NCI-H1417 treated with DMSO at 0.1 percent for 48 hours (cell line): ENCODE measurements at places on chromosomes 1 and 21.

GRCh38 chr1:241499910-241500309 lies 19.6 kb downstream of the FH start:
- no peak for DNase-seq

DNA sequence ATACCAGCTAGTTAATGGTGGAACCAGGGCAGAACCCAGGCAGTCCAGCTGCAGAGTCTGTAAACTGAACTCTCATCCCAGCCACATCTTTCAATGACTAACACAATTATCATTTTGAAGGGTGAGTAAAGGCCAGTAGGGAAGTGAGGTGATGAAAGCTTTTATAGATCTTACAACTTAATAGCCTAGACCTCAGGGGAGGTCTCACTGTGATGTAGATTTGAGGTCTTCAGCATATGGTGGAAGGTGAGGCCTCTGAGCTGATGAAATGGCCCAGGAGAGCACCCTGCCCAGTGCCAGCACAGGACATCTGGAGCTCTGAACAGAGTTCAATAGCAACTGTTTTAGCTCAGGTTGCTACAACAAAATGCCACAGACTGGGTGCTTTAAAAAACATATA lies 44.8 kb upstream of the POU2F1 start:
- no peak for DNase-seq

DNA sequence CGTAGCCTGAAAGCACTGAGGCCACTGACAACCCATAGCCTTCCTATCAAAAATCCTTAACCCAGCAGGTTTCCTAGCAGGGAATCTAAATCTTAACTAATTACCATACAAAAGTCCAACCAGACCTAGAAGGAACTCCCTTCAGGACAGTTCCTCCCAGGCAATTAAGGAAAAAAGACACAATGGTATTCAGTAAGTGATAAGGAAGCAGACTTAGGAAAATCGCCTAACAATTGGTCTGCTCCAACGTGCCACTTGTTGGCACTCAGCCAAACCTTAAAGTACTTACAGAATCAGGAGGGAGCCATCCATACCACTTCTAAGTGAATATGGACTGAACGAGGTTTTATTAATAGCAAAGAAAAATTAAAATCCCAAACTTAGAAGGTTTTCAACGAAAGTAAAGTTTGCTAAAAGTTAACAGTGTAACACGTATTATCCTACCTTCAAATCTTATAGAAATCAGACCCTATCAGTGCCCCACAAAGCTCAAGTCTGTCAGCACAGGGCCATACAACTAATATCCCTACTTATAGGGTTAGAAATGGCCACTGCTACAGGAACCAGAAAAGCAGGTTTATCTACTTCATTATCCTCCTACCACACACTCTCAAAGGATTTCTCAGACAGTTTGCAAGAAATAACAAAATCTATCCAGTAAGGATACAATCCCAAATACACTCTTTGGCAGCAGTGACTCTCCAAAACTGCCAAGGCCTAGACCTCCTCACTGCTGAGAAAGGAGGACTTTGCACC lies 29.0 kb downstream of the SPATA6 start:
- DNase-seq = no peak

DNA sequence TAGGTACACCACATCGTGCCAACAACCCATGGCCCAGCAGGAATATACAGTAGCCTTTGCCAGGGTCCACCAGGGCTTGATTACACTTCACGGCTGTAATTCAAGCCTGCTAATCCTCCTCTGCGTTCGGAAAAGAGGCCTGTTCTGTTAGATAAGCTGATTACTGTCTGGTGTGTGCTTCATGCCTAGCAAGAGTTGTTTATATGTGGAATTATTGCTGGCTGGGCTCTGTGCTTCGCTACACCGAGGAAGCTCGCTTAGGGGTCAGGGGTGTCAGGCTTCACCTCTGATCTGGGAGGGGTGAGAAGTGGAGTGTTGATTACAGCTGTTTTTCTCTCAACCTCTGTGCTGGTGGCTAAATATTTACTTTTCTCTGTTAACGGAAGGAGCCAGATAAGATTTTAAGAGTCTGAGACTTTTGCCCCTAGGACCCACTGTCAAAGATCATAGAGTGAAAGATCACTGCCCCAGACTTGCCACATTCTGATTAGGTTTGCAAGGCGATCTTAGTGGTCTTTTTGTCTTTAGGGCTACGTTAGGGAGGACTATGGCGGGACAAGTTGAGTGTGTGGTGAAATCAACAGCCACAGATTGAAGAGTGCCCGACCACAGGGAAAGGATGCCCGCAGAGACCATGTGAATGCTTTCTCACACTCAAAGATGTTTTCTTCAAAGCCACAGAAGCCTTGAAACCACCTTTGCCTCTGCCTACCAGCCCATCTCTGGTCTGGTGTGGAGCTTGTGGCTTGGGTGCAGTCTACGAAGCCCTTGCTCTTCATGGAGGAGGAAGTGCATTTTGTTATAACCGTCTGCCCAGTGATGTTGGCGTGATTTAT lies 216.1 kb downstream of the PBX1 start:
- no peak for DNase-seq

DNA sequence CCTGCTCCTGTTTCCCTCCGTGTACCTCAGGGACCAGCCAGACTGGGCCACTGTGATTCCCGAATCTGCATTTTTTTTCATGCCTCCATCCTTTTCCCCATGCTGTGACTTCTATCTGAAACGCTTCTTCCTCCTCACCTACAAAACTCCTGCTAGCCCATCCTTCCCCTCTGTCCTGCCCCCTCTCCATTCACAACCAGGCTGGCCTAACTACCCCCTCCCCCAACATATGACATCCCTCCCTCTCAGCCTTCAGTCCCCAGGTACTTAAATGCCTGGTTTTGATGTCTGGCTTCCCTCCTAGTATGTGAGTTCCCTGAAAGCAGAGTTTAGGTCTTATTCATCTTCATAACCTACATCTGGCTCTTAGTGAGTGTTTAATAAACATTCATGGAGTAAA lies 82.7 kb downstream of the TAS1R2 start:
- DNase-seq = no peak

DNA sequence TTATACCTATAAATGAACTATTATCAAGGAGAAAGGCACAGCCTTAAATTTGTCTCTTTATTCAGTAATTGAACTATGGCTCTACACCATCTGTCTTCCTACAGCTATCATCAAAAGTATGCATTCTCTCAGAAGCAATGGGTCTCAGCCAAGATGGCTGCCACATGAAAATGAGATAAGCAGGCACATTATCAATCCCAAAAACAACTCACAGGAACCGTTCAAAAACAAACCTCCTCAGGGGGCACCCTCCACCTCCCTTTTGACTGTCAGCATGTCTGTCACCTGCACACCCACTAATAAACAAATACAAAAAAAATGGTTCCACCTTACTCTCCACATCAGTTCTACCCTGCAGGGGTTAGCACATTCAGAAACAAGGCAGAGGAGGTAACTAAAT lies 23.6 kb downstream of the KIAA0319L start:
- no peak for DNase-seq

DNA sequence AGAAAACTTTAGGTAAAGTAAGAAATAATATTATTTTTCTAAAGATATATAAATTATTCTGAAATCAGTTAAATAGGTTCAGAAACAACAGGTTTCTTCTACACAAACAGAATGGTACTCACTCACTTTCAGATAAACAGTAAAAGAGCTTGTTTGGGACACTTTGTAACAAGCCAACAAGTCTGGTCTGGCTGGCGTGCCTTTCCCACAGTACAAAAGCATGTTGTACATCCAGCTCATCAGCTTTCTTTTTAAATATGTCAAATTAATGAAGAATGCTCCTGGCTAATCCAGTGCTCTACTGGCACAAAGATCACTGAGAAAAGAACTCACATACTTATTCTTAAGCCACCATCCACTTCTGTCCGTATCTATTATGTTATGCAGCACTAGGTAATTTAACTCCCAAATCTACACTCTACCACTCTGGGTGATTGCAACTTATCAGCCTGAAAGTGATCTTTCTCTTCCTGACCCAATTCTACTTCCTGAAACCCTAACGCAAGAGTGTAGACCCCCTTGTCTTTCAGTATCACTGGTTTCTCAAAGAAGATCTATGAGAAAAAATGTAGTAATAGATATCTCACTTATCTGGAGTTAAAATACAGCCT lies 32.6 kb downstream of the TRIT1 start:
- no peak for DNase-seq

DNA sequence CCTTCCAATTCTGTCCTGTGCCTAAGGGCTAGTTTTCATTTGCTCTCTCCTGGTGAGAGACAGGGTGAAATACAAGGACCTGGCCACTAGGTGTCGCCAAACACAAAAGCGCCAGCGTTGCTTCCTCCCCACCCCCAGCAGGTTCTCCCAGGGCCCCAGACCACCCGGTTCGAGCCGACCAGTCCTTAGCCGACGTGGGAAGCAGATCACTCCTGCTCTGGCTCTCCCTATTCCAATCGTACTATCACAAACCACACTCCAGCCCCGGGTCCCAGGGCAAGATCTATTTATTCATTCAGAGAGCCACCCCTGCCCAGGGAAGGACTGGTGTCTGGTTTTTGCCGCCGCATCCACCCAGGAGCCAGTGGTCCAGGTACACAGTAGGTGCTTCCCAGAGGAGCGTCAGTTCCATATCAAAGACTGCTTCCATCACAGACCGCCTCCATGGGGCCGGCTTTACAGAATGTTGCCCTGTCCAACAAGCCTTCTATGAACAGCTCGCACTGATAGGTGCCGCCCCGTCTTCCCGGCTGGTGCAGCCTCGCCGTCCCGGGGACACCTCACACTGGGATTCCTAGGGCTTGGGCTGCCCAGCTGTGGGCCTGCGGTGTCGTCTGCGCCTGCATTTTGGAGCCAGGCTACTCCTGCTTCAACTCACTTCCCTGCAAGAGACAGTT lies 35.0 kb downstream of the CTNNBIP1 start:
- no peak for DNase-seq

- DNase-seq = no peak
Observed at GRCh38 chr1:79040424-79041082, 34.0 kb upstream of the ADGRL4 start.

- DNase-seq = no peak
Observed at GRCh38 chr1:162823771-162824525, 33.4 kb downstream of the HSD17B7 start.

- DNase-seq = no peak
Observed at GRCh38 chr1:173082913-173083312, 32.2 kb upstream of the TNFSF18 start.

DNA sequence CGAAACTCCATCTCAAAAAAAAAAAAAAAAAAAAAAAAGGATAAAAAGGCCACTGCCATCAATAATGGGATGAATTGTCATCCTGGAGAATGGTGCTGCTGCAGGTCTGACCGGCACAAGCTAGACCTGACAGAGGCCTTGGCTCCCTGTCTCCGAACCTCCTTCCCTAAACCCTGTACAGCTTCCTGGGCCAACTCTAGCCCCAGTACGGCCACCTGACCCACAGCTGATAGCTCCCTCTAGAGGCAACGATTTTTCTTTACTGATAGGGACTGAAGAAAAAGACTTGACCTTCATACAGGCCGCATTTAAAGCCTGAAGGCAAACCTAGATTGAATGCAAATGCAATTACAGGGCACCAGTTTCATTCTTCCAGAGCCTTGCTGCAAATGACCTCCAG lies 30.7 kb downstream of the NOL9 start:
- no peak for DNase-seq

DNA sequence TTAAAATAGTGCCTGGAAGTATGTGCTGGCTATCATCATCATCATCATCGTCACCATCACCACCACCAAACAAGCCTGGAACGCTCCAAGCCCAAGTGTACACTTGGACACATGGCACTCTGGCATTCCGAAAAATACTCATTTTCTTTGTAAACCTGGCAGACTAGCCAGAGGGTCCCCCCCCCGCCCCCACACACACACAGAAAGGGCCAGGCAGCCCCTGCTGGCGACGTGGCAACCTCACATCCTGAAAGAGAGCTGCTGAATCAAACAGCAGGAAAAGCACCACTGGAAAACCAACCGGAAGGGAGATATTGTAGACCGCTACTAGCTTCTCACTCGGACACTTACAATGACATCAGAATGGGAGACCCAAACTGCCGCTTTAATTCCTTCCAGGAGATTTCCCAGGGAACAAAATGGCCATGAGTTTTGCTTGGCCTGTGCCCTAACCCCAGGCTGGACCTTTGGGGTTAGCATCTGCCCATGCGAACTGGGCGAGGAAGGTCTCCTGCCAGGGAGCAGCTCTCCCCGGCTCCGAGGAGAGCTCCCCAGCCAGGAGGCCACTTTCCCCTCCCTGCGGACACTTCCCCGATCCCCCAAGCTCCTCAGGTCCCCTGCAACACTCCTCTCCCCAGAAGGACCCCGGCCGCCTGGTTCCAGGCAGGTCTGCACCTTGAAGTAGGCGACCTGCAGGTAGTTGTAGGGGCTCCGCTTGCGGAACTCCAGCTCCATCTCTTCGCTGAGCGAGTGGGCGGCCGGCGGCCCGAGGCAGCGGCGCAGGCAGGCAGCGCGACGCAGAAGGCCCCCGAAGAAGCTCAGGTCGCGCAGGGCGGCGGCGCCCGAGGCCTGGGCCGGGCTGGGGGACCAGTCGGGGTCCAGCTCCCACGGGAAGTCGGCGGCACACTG lies 742 bp downstream of the P3H1 start:
- DNase-seq = no peak

DNA sequence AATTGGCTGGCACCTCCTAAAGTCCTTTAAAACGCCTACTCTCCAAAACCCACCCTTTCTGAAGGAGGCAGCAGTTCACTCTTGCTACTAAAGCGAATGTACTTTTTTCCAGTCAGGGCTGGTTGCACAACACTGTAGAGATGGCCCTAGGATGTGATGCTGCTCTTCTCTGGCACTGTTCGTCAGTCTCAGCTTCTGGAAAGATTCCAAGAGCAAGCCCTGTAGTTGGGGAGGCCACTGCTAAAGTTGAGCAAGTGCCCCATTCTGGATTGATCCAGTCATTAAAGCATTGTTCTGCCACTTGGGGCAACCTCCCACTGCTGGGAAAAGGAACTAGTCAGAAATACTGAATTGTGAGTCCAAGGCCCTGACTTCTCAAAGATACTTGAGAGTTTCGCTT lies 28.5 kb upstream of the KCNQ4 start:
- no peak for DNase-seq

- DNase-seq = peak; percentile 35
Observed at GRCh38 chr21:42145569-42146272, 73.2 kb upstream of the ABCG1 start.

DNA sequence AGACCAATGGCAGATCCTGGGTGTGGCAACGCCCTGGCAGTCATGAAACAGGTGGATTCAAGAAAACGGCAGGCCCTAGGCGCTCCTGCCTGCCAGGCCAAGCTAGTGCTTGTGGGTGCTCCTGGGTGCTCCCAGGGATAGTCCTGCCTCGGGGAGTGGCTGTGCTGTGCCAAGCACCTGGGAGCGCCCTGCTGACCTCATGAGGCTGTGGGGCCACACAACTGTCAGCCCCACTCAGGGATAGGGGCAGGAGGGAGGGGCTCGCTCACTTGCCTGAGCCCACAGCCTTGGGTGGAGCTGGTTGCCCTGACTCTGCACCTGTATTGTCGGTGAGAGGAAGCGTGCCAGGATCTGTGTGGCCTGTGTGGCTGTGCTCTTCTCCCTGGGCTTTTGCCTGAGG lies 9.4 kb downstream of the SNAP47 start:
- DNase-seq = no peak

- DNase-seq = no peak
Observed at GRCh38 chr1:37905727-37906126, 41.1 kb downstream of the INPP5B start.
